ENCODE measurements at places on chromosomes 12 and 14.

- no peak for DNase-seq
These were observed 8.1 kb downstream of the PNP start for GRCh38 chr14:20477211-20477876.

DNA sequence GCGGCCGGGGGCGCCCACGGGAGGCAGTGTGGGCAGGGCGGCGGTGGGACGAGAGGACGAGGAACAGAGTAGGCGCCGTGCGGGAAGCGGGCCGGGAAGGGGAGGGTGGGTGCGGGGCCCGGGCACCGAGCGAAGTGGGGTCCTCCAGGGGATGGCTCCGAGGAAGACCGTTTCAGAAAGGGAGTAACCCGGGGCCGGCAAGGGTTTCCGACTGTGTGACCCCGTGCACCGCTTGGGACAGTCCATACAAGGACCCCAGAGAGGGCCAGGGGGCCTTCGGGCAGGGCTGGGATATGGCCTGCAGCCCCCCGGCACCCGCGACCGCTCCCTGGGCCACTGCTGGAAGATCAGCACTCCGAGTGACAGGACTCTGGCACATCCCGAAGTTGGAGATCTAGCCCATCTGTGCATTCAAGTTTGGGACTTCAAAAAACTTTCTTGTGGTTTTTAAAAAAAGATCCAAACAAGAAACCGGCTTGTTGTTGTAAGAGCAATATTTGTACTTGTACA lies 448 bp downstream of the TSPAN9 start:
- DNase-seq = peak; percentile 70

- no peak for DNase-seq
These were observed 536.3 kb downstream of the TMEM121 start for GRCh38 chr14:106062502-106063272.

GRCh38 chr12:67173258-67173657 lies 95.9 kb upstream of the CAND1 start:
- DNase-seq = no peak

GRCh38 chr12:22215467-22216253 lies 118.8 kb downstream of the ST8SIA1 start:
- no peak for DNase-seq

GRCh38 chr14:89973234-89973823 lies 17.6 kb downstream of the TDP1 start:
- DNase-seq = no peak

- DNase-seq = no peak
These were observed 113.7 kb upstream of the MDM1 start for GRCh38 chr12:68445824-68446223.

DNA sequence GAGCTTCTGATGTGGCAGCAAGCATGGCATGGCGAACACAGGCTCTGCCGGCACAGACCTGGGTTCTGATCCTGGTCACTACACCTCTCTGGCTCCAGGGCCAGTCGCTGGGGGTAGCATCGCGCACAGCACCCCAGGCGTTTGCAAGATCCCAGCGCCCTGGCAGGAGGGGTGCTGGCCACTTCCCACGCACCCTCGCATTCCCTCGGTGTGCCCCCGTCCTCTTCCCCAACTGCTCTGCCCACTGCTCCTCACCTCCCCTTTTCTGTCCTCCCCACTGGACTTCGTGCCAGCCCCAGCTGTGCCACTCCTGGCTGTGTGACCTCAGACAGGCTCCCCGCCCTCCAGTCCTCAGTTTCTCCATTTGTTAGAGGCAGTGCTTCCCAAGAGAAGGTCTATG lies 2.8 kb downstream of the CDK2AP1 start:
- DNase-seq = peak; percentile 62

DNA sequence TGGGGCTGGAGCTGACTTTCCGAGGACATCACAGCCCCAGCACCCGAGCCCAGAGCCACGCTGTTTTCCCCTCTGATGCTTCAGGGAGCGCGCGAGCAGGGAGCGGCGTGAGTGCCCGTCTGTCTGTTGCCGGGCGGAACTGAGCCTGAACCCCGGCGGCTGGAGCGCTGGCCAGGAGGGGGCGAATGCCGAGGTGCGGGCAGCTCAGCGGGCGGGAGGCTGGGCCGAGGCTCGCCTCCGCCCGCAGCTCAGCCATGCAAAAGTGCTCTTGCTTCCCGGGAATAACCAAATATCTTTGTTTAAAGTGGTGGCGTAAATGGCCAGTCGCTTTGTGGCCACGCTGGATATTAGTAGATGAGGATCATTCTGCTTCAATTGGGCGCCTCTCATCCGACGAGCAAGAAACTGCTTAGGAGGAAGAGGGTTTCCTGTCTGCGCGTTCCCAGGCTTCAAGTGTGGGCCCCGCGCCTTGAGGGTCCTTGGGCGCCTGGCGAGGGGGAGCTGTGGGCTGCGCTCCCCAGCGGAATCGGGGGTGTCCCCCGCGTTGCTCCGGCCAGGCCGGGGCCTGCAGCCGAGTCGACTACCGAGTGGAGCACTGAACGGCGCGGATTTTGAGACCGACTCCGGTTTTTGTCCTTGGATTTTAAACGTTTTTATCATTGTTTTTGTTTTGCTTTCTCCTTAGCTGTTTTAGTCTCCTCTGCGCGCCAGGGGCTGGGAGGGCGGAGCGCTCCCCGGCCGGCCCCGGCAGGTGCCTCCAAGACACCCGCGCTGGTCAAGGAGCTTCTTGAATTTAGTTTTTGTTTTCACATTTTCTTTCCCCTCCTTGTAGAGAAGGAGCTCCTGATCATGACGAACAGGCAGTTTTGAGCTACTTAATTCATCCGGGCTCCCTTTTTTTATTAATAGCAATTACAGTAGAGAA lies 831 bp upstream of the NKX2-1 start:
- DNase-seq = no peak

DNA sequence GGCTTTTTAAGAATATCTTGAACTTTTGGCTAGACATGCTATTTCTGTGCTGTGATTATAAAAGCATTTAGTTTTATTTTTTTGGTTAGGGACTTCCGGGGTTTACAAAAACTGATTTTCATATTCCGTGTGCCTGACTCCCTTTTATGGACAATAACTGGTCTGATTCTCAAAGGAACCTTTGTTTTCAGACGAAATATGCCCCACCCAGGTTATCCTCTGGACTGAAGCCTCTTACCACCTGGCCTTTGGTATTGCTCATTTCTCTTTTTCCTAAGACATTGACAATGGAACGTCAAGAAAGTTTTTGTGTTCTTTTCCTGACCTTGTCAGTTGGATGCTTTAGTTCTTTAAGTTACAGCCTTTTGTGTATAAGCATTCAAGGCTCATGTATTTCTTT lies 10.8 kb downstream of the TIGAR start:
- DNase-seq = no peak

- peak; percentile 79 for DNase-seq
These were observed 5.7 kb downstream of the RAB35 start for GRCh38 chr12:120110550-120111501.

- DNase-seq = no peak
These were observed 49.3 kb upstream of the USP44 start for GRCh38 chr12:95600567-95600966.

- DNase-seq = no peak
These were observed 1.3 kb upstream of the ARHGAP5 start for GRCh38 chr14:32075672-32076277.

DNA sequence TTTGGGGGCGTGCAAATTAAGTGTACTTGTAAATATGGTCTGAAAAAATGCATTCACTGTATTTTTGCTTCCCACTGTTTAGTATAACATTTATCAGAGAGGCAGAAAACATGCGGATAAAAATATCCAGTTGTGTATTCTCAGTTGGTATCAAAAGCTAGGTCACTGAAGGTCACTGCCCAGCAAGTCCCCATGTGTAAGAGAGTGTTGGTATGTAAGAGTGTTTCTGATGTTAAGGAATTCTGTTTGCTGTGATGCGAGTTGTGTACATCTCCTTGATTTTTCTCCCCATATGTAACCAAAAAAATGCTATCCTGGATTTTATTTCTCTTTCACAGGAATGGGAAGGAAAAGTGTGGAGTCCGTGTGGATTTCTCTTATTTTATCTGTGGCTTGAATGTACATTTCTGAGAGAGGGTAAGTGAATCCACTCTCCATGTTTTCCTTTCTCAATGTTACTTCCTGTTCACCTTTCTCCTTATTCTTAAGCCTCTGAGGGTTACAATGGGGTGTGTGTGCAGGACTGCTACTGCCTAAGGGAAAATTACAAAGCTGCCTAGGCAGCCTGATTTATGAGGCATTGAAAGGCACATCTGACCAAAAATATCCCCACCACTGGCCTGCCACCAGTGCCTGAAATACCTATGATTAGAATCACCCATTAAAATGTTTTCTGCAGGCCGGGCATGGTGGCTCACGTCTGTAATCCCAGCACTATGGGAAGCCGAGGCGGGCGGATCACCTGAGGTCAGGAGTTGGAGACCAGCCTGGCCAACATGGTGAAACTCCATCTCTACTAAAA lies 97.9 kb upstream of the USP44 start:
- no peak for DNase-seq

GRCh38 chr14:62844546-62844945 lies 200.7 kb downstream of the KCNH5 start:
- DNase-seq = no peak

DNA sequence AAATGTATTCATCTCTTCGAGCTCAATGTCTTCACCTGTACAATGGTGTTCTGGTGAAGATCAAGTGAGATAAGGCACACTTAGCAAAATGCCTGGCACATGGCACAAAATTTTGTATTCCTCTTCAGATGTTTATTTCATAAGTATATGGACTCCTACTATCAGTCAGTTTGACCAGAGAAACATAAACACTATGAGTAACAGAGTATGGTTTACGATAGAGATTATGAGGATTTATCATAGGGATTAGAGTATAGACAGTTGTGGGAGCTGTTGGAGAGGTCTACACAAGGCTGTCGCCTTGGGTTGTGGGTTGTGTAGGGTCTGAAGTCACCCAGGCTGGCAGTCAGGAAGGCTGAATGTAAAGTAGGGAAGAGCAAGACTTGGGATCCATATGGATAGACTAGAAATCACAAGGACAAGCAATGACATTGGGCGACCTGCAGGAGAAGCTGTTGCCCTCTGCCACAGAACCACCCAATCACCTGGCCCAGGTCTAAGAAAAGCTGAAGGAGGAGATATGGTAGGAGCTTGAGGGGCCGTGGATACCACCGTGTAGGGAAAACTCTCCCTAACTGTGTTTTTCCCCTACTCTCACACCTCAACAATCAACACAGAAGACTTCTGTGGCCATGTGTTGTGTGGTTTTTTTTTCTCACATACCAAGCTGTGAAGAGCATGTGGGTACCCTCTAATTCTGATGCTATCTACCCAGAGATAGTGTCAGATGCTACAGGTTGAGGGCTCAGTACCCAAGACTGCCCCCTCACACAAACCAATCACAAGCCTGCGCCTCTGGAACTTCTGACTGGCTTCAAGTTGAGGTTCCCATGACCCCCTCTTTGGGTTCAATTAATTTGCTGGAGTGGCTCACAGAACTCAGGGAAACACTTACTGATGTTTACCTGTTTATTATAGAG lies 27.2 kb upstream of the RESF1 start:
- DNase-seq = no peak

DNA sequence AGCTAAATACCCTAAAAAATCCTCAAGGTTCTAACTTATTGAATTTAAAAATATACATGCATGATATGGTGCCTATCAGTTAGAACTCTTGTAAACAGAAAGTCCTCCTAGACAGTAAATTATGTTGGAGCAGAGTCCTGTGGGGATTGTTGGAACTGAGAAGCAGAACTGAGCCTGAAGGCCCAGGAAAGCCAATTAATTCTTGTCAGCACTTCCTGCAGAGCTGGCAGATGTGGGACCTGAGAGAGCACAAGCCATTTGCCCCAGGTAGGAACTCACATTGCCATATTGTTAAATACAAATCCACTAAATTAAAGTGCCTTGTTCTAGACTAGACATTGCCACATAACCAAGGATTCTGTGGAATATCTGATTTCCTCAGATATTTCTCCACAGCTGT lies 117.1 kb downstream of the RTN1 start:
- DNase-seq = no peak

GRCh38 chr14:42140831-42141279 lies 534.2 kb downstream of the LRFN5 start:
- no peak for DNase-seq

GRCh38 chr12:68481181-68481941 lies 129.3 kb upstream of the RAP1B start:
- DNase-seq = no peak

GRCh38 chr12:110860833-110861296 lies 14.1 kb downstream of the CCDC63 start:
- no peak for DNase-seq

GRCh38 chr12:27272373-27273028 lies 28.4 kb downstream of the STK38L start:
- DNase-seq = no peak

- no peak for DNase-seq
These were observed 14.3 kb downstream of the PGF start for GRCh38 chr14:74940956-74941565.

GRCh38 chr12:7935590-7936581 lies at the start of gene SLC2A3:
SLC2A3 (minus strand) TSS chr12:7936187; CDS start chr12:7936034, 153 bp downstream.
- peak; percentile 84 for DNase-seq

DNA sequence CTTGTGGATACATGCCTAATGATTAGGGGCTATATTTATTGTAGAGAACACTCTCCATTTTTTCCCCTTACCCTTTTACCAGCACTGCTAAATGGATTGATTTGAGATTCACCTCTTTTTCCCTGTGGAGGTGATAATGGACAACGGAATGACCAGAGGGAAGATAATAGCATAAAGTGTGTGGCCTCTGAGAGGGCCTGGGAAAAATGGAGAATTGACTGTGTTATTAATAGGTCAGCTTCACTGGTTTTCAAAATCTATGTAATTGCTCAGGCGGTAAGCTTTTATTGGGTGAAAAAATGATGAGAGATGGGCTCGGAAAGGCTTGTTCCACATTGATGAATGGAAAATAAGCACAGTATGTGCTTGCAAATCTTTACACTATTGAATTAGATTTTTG lies 15.8 kb downstream of the FLRT2 start:
- no peak for DNase-seq

GRCh38 chr12:93585247-93585646 lies 12.8 kb downstream of the SOCS2 start:
- no peak for DNase-seq

DNA sequence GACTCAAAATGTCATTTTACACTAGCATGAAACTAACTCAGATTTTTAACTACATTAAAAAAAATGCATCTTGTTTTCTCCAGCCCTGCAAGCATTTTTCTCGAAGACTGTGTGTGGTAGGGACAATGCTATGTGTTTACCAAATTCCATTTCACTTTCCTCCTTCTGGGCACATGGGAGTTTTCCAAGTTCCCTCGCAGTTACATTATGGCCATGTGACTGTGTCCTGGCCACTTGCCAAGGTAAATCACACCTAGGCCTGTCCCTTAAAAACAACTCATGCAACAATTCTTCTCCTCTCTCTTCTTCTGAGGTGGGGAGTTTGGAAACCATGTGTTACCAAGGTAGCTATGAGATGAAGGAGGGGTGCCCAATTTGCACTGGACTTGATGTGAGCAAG lies 108.7 kb downstream of the SYT10 start:
- DNase-seq = no peak

DNA sequence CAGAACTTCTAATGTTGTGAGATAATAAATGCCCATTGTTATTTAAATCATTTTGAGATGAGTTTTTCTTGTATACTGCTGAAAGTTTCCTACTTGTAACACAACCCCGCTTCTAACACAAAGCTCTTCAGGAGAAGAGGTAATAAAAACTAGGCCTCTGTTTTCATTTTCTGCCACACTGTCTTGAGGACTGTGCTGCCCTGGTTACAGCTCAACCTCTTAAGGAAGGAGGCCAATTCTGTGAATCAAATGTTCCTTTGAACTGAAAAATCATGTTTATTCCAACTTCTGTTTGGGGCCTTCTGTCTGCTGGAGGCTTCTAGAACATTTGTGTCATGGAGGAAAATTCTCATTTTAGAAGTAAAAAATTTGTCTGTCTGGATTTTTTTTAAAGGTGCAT lies 100.3 kb downstream of the LRIG3 start:
- DNase-seq = no peak

All from activated CD8-positive, alpha-beta memory T cell treated with anti-CD3 and anti-CD28 coated beads for 24 hours (primary cell).